Mucosa of descending colon (tissue), 3 donors: ENCODE measurements at places on chromosomes 7 and 10.

DNA sequence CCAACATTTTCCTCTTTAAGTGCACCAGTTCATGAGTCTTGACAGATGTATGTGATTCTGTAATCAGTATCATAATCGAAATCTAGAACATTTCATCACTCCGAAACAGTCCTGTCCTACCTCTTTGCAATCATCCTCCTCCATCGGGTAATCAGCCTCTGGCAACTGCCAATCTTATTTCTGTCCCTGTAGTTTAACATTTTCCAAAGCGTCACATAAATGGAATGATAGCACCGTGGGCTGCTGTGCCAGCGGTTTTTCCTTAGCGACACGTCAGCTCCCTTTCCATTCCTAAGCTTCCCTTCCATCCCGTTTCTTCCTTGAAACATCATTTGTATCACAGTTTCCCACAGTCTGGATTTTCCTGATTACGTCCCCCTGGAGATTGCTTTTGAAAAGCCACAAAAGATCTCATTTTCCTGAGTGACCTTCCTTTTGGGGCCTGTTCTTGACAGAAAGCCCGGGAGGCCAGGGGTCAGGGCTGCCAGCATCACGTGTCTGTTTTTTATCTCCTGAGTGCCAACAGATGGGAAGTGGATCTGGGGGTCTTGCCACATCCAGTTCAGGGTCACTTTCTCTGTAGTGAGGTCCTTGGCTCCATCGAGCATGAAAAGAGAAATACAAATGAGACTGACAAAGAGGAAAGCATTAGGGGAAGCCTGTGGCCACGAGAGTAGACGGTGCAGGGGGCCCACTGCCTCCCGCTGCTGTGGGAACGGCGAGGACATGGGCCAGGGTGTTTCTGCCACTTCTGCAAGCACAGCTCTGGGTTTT, 31.6 kb downstream of the TMEM120A start:
- no peak for DNase-seq

GRCh38 chr10:70576803-70577517, 25.6 kb downstream of the PRF1 start:
- no peak for DNase-seq

DNA sequence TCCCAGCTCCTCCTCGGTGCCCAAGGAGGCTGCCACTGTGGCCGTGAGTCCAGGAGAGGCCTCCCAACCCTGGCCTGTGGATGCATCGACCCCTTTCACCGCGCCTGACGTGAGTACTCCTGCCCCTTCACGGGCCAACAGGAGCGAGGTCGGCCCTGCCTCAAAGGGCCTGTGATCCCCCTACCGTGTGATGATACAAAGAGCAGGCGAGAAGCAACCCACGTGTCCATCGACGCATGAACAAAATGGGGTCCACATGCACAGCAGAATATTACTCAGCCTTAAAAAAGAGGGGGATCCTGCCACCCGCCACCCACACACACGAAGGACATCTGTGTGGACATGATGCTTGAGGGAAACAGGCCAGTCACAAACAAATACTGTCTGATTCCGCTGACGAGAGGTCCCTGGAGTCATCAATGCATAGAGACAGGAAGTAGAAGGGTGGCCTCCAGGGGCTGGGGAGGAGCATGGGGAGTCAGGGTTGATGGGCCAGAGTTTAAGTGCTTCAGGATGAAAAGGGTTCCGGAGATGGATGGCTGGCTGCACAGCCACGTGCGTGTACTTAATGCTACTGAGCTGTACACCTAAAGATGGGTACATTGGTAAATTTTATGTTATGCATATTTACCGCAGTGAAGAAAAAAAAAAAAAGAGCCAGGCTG, 151.9 kb downstream of the PRKAG2 start:
- no peak for DNase-seq

GRCh38 chr7:105408791-105409410, 20.2 kb upstream of the SRPK2 start:
- no peak for DNase-seq
